ENCODE measurements at places on chromosomes 6 and 20.
A peak's percentile ranks its signal among the peaks of the same experiment; 100 is the strongest.

- peak; percentile 77 for DNase-seq
These were observed 54.8 kb downstream of the CAP2 start for GRCh38 chr6:17448165-17448564.

- DNase-seq, result no peak
These were observed 158.7 kb downstream of the SLC24A3 start for GRCh38 chr20:19371112-19371511.

DNA sequence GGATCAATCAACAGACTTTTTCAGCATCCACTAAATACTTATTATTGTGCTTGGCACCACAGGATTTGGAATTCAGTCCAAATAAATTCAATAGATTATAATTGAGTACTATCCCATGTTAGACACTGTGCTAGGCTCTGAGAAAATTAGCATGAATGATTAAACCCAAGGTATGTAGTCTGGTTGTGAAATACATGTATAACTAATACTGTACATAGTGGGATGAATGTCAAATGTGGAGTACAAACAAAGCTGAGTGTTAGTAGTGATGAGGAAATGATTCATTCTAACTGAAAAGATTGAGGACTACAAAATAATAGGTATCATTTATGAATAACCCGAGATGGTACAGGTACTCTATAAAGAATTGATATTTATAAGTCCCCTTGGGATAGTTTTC, 111.9 kb upstream of the FLRT3 start:
- DNase-seq, result peak; percentile 27

DNA sequence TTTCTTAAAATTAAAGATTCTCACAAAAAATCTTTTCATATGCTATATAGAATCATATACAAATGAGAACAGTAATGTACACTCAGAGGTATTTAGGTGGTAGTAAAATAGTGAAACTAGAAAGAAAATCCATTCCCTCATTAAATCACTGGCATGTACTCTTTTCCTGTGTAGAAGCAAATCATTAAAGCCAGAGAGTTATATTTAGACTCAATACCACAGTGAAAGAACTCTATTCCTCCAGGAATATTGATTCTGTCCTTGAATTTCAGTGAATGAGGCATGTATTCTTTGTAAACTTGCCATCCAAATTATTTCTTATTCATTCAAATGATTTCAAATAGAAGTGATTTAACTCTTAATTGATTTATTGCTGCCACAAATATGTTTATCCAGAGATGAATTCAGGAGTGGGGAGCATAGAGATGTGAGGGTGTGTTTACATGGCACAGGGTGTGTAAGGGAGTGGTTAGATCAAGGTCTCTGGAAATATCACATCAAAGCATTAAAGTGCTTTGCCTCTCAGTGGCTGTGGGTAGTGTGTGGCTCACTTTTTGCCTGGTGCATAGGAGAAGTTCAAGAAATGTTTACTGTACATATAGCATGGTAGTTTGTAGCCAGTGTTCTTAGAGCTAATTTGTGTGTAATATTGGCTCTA, 141.2 kb downstream of the FAM83B start:
- DNase-seq, result no peak

DNA sequence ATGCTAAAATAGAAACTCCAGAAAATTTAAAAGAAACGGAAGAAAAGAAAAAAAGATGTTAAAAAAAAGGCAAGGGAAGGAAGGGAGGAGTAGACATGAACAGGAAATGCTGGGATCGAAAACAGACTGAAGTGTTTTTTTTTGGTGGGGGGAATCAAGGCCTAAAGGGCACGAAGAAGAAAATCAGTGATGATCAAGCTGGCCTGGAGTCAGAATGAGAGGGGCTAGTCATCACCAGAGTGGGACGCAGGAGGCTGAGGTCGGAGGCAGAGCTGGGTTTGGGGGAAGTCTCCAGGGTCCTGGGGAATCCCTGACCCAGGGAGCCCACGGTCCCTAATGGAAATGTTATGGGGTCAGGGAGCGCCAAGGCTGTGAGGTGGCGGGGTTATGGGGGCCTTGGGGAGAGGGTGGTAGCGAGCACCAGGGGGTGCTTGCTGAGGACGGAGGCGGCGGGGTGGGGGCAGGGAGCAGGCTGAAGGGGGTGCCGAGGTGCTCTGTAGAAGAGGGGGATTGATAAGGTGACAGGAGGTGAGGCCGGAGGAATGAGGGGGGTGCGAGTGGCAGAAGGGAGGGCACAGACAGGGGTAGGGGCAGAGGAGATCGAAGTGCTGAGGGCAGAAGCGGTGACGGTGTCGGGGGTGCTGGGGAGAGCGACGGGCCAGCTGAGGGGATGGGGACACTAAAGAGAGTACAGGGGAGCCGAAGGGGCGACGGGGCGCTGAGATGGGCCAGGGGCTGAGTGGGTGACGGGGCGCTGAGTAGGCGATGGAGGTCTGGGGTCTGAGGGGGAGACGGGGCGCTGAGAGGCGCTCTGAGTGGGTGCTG, 684 bp downstream of the ZNFX1 start:
- no peak for DNase-seq

- DNase-seq, result peak; percentile 46
These were observed 96.8 kb downstream of the PSMG4 start for GRCh38 chr6:3355358-3356055.

DNA sequence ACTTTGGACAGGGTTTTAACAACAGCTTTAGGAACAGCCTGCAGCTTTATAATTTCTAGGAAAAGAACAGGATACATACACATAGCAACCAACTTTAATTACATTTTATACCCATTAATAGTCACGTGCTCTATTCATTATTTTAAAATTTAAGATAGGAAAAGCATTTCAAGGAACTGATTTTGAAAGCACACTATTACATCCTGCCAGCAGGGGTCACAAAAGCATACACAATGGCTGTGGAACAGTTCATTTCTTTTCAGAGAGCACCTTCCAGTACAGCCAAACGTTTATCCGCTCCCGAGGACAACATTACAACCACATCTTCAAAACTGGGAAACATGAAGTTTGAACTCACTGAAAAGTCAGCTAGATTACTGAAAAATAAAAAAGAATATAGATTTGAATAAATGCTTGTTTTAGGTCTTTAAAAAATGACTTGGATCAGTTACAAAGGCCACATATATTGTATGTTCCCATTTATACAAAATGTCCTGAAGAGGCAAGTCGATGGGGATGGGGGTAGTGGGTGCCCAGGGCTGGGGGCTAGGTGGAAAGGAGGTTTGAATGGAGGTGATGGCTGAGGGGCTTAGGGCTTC, 104.6 kb upstream of the EXOC2 start:
- DNase-seq, result peak; percentile 81

GRCh38 chr6:163123098-163123497, 291.4 kb upstream of the QKI start:
- no peak for DNase-seq

DNA sequence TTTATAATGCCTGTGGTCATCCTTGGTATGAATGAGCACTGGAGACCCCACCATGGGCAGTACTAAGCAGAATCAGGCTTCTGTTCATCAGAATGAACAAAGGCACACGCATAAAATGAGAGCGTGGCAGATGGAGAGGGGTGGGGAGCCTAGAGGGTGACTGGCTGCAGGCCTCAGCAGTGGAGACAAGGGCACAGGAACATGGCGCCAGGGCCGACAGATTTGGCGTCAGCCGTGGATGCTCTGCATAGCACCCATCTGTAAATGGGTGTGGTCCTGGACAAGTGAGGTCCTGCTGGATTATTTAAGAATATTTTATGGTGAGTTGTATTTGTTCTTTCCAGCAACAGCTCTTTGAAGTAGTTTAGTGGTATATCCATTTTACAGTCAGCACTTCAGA, 33.1 kb downstream of the E2F3 start:
- DNase-seq, result no peak

GRCh38 chr6:15607603-15608002, 55.2 kb downstream of the DTNBP1 start:
- no peak for DNase-seq

DNA sequence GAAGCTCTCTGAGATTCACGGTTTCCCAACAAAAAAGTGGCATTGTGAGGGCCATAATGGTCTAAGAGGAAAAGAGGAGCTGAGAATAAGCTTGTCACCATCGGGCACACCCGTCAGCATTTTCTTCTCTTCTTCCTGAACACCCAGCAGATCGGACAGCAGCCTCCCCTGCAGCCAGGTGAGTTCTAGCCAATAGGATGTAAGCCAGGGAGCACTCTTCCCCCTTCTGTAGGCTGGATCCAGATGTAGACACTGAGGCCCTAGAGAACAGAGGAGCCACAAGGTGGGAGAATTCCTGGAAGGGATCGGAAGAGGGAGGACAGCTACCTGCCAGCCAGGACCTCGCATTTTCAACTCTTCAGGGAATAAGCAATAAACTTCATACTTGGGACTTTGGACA, 228.0 kb downstream of the SYNDIG1 start:
- no peak for DNase-seq

- no peak for DNase-seq
These were observed 95.1 kb upstream of the RNF217 start for GRCh38 chr6:124867121-124867520.

GRCh38 chr6:12208190-12208589, 82.0 kb upstream of the EDN1 start:
- peak; percentile 61 for DNase-seq

GRCh38 chr6:87745966-87746721, 44.1 kb upstream of the AKIRIN2 start:
- DNase-seq, result no peak

GRCh38 chr6:142568857-142569597, 267.2 kb downstream of the ADGRG6 start:
- peak; percentile 72 for DNase-seq

DNA sequence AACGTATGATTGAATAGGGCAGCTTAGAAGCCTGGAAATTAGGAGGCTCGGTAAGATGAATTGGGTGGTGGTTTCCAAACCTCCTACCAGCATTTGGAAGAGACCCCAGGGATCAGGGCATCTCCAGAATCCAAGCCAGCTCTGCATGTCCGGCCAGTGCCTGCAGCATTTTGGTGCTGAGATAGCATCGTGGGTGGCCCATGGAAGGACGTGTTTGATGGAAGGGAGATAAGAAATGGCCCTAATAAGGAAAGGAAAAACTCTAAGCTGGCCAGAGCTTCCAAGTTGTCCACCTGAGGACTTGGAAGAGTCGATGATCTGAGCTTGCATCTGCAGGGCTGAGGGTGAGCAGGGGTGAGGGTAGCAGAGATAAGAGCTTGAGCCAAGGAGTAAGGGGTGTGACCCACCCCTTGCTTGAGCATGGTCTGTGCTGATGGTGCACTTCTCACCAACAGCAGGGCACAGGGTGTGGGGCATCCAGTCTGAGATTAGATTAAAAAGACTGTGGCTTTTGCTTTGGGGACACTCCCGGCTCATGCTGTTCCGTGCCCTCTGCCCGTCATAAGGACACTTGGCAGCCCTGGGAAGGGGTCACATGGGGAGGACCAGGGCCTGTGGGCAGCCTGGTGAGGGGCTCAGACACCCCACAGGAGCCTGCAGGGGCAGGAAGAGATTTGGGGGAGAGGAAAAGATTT, 213.2 kb downstream of the ERMARD start:
- no peak for DNase-seq

DNA sequence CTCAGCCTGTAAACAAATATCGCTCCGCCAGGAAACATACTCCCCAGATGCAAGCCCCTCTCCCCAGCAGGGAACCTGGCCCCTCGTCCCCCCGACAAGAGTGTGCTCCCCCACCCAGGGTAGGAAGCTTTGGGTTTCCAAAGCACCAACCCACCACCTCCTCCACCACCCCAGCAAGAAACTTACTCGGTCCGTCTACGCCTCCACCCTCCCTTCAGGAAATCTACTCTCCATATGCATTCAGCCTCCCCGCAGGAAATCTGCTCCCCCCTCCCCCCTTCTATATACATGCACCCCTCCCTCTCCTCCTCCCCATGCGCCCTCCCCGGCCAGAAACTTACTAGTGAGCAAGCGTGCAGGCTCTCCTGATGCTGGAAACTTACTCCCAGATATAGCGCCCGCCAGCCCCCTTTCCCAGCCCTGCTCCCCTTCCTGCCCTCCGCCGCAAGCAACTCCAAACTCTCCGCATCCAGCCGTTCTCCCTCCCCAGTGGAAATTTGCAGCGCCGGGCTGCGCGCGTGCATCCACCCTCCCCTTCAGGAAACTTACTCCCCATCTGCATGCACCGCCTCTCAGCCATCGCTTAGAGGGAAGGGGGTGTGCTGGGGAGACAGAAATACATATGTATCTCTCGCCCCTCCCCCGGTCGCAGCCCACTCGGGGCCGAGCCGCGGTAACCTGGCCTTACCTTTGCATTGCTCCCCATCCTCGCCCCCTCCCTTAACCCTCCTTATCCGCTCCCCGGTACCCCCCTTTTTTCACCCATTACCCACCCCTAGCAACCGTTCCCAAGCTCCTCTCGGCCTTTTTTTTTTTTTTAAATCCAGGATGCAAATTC, at the start of gene TRERF1:
TSS of gene TRERF1 (minus strand) at position 594 of the 838 bp plus-strand sequence. CDS start 182,336 bp downstream, outside the sequence.
- peak; percentile 76 for DNase-seq

DNA sequence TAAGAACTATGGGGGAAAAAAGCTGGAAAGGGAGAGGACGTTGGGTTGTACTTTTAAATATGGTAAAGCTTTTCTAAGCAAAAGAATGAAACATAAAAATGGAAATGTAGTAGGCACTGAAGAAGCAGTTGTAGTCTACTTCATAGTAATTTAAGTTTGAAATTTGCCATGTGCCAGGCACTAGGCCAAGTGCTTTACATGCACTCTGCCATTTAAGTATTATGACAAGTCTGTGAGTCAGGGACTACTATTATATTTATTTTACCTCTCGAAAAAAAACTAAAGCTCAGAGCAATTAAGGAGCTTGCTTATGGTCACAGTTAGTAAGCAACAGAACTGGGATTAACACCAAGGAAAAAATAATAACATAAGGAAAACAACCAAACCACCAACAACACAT, 257.8 kb downstream of the GMDS start:
- peak; percentile 44 for DNase-seq

DNA sequence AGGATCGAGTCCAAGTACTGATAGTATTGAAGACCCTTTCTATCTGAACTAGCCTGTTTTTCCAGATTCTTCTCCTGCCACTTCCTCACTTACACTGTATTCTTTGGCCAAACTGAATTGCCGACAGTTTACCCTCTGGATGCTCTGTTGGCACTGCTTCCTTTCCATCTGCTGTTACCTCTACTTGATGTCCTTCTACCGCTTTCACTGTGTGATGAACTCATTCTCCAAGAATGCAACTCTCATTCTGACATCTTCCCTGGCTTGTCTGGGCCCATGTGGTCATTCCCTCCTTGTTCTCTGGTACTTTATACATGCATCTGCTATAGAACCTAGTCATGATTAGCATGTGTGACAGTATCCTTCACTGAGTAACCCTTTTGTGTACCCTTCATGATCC, 16.3 kb downstream of the RPRD1B start:
- peak; percentile 82 for DNase-seq

GRCh38 chr20:14744723-14745122, 407.3 kb upstream of the FLRT3 start:
- no peak for DNase-seq

All from choroid plexus epithelial cell (primary cell).